Progenitor cell of endocrine pancreas (in vitro differentiated cells): ENCODE measurements at places on chromosomes 6 and 20. TPM values are rescaled to one million over a fixed set of nuclear protein-coding genes. Genes with fewer than 3 reads are reported as not detected.

- peaks cover 5% of the 10 kb centered on the region for H3K27me3 ChIP-seq
- H3K4me1 ChIP-seq, result peaks cover 3% of the 10 kb centered on the region
- no peaks in the 10 kb centered on the region for H3K36me3 ChIP-seq
- no peak for DNase-seq
Observed at GRCh38 chr6:42041481-42042053, 8.8 kb upstream of the TAF8 start.

DNA sequence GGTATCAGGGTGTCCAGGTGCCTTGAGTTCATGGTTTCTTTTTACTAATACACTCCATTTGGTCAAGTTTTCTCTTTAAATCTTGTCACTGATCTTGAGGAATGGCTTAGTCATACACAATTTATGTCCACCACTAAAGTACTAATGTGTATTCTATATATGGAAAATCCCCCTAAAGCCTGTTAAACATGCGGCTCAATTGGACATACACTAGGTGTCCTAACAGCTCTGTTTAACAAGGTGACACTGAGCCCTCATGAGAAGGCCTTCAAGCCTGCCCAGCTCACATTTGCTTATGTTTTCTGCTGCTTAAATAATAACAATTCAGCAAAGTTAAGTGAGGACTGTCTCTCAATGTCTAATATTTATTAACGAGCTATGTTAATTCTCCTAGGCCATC is 31.5 kb downstream of the PDE7B start:
- H3K36me3 ChIP-seq, result no peaks in the 10 kb centered on the region
- H3K4me1 ChIP-seq, result peaks cover 2% of the 10 kb centered on the region
- no peak for DNase-seq
- H3K27ac ChIP-seq, result no peak overlapping the region

- H3K27me3 ChIP-seq, result no peaks in the 10 kb centered on the region
- peaks cover 3% of the 10 kb centered on the region for H3K4me1 ChIP-seq
- H3K4me3 ChIP-seq, result no peak overlapping the region
- H3K36me3 ChIP-seq, result no peaks in the 10 kb centered on the region
- DNase-seq, result no peak
Observed at GRCh38 chr6:35573495-35574110, 60.9 kb upstream of the TULP1 start.

DNA sequence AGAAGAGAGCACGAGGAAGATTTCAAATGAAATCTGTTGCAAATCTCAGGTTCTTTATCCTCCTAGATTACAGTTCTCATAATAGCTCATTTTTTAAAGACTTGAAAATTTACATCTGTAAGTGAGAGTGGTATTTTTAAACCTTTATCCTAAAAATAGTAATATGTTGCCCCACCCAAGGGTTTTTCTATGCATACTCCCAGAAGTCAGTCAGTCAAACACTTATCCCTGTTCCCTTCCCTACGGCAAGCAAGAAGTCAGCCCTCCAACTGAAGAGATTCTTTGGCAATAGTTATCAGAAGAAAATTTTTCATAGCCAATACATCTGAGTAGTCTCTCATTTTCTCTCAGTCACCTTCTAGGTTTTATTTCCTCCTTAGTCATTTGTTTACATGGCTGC is 24.1 kb downstream of the ELOVL4 start:
- H3K36me3 ChIP-seq, result peaks cover 1% of the 10 kb centered on the region
- no peak overlapping the region for H3K27ac ChIP-seq
- no peaks in the 10 kb centered on the region for H3K27me3 ChIP-seq
- no peak for DNase-seq

DNA sequence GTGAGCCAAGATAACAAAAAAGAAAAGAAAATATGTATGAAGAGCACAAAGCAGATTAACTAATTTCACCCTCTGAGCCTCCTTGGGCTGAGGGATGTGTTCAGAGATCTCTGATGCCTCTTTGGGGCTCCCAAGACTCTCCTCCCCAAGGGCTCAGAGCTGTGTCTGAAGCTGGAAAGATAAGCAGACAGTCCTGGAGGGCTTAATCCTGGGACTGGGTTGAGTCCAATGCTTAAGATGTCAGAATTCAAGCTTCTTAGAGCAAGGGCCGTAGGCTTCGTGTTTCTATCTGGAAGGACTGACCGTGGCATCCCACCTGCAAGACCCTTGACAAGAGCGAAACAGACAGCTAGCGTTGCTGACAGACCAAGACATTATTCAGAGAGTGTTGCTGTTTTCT is 229.0 kb downstream of the ZMYND8 start:
- no peak for DNase-seq
- H3K4me1 ChIP-seq, result peaks cover 28% of the 10 kb centered on the region
- H3K27me3 ChIP-seq, result no peaks in the 10 kb centered on the region
- no peak overlapping the region for H3K4me3 ChIP-seq
- peak overlapping the region; percentile 78 for H3K27ac ChIP-seq

DNA sequence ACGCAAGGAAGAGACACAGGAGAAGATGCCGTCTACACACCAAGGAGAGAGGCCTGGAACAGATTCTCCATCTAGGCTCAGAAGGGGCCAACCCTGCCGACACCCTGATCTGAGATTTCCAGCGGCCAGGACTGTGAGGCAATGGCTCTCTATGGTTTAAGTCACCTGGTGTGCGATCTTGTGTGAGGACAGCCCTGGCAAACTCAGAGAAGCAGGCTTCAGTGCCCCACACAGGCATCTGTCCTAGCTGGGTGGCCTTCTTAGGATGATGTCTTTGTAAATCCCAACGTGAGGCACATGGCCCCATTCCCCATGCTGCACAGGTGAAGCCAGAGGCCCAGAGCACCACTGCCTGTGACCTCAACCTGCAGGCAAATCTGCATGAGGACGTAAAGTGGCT is 87.6 kb upstream of the FRMD1 start:
- no peak overlapping the region for H3K27ac ChIP-seq
- DNase-seq, result no peak
- H3K4me3 ChIP-seq, result no peak overlapping the region

- no peak overlapping the region for H3K4me3 ChIP-seq
- no peaks in the 10 kb centered on the region for H3K4me1 ChIP-seq
- no peaks in the 10 kb centered on the region for H3K36me3 ChIP-seq
- H3K27me3 ChIP-seq, result peaks cover 3% of the 10 kb centered on the region
- no peak for DNase-seq
- H3K27ac ChIP-seq, result no peak overlapping the region
Observed at GRCh38 chr20:4427940-4428586, 293.6 kb upstream of the PRND start.

GRCh38 chr20:54938707-54939106 is 463.3 kb downstream of the DOK5 start:
- no peak for DNase-seq
- H3K27ac ChIP-seq, result no peak overlapping the region
- no peak overlapping the region for H3K4me3 ChIP-seq
- H3K27me3 ChIP-seq, result peaks cover 3% of the 10 kb centered on the region
- H3K36me3 ChIP-seq, result no peaks in the 10 kb centered on the region

DNA sequence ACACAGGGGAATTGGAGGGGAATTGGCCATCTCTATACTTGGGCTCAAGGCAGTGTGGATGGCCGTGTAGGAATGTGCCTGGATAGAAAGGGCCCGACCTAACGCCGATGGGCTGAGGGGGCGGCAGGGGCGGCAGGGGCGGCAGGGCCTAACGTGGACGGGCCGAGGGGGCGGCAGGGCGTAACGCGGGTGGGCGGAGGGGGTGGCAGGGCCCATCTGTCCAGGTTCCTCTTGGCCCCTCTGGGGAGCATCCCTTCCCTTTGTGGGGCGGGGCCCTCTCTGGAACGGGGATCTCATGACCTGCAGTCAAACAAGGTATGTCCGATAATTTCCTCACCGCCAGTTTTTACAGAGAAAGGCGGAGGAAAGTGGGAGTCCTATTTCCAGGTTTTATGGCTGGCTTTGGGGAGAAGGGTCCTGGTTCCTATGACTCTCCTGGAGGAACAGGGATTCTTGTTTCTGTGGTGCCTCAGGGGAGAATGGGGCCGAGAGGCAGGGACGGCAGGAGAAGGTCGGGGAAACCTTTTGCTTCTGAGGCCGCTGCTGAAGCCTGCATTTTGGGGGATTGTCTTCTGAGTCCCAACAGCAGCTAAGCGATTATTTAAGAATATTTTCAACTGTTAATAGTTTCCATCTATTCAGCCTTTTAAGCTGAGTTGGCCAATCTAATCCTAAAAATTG is 100.8 kb upstream of the FRMD1 start:
- H3K27ac ChIP-seq, result no peak overlapping the region
- peaks cover 10% of the 10 kb centered on the region for H3K4me1 ChIP-seq
- H3K4me3 ChIP-seq, result no peak overlapping the region
- peaks cover 26% of the 10 kb centered on the region for H3K27me3 ChIP-seq
- DNase-seq, result no peak

DNA sequence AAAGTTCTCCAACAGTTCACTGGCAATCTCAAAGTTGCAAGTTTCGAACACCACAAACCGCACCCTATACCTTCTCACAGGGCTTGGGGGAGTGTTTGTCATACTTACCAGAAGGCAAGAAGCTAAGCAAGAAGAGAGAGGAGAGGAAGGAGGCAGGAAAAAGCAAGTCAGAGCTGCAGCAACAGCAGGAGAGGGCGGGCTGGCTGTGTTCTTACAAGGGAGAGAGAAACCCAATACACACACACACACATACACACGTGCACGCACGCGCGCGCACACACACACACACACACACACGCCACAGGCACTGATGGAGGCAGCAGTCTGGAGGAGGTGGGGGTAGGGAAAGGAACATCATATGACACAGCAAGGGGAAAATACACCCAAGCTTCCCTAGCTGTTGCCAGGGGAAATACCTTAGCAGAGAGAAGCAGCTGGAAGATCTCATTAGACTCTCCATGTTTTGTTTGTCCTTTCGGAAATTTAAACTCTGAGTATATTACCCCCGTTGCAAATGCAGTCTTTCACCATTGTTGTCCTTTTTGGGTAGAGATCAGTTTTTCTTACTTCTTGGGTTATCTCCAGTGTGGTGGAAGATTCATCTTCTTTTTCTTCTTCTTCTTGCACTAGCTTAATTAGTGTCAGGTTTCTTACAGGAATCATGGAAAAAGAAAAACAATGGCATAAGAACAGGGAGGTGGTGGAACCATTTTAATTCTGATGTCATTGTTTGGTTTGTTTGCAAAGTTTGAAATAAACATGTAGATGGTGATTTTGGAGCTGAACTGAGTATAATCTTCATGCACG is at the start of gene TXLNB:
TXLNB (minus strand) TSS at position 186 of the 807 bp plus-strand sequence. CDS start 3,099 bp downstream, outside the sequence.
- H3K4me1 ChIP-seq, result peaks cover 9% of the 10 kb centered on the region
- DNase-seq, result no peak
- H3K27ac ChIP-seq, result no peak within 1 kb of the TSS
- peaks cover 1% of the 10 kb centered on the region for H3K36me3 ChIP-seq
- no peak within 1 kb of the TSS for H3K4me3 ChIP-seq
- no peaks in the 10 kb centered on the region for H3K27me3 ChIP-seq

- no peak overlapping the region for H3K4me3 ChIP-seq
- H3K27ac ChIP-seq, result no peak overlapping the region
- no peaks in the 10 kb centered on the region for H3K27me3 ChIP-seq
- no peak for DNase-seq
Observed at GRCh38 chr20:11651138-11651537, 266.6 kb upstream of the BTBD3 start.

- H3K4me3 ChIP-seq, result no peak overlapping the region
- no peak for DNase-seq
- H3K27me3 ChIP-seq, result peaks cover 5% of the 10 kb centered on the region
- H3K4me1 ChIP-seq, result peaks cover 7% of the 10 kb centered on the region
- H3K27ac ChIP-seq, result no peak overlapping the region
Observed at GRCh38 chr20:41320976-41321375, 3.4 kb upstream of the ZHX3 start.

- peaks cover 5% of the 10 kb centered on the region for H3K36me3 ChIP-seq
- peak overlapping the region; percentile 18 for H3K27ac ChIP-seq
Observed at GRCh38 chr20:33791959-33792597, 19.1 kb upstream of the CHMP4B start.

GRCh38 chr6:162921510-162922040 is 193.8 kb downstream of the PACRG start:
- no peak overlapping the region for H3K4me3 ChIP-seq
- H3K36me3 ChIP-seq, result peaks cover 2% of the 10 kb centered on the region
- DNase-seq, result no peak
- no peaks in the 10 kb centered on the region for H3K27me3 ChIP-seq

DNA sequence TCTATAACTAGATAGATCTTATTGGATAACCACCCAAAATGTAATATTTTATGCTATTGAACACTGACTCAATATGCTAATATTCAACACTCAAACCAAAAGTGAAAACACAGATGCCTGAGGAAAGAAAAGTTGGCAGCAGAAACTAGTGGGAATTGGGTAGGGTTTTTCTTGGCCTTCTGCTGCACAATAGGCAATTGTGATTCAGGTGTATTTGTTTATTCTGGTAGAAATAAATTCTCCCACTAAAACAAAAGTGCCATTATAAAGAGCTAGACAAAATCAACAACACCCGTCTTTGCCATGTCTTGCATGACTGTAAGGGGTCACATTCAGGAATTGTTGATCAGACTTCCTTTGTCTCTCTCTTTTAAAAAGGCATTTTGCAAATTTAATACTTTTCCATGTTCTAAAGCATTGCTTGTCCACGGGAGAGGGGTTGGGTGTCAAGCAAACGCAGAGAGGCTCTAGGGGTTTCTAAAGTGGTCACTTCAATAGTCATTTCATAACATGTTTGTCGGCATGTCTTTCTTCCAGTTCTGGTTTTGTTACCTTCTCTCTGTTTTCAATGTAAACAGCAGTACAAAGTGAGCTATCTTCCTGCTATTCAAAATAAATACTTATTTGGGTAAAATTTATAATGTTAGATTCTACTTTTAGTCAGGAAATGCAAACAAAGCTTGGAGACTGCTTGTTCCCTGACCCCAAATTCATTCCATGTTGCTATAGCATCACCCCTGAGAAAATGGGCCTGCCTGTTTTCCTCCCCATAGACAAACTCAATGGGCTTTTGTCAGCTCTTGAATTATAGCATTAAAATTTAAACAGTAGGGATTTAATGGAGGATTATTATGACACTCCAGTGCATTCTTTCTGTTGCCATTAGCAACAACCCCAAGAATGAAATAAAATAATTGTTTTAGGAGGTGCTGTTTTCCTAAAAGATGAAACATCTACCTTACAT is 217.0 kb upstream of the CCN2 start:
- H3K4me1 ChIP-seq, result peaks cover 4% of the 10 kb centered on the region
- H3K27ac ChIP-seq, result no peak overlapping the region
- H3K27me3 ChIP-seq, result no peaks in the 10 kb centered on the region
- H3K36me3 ChIP-seq, result no peaks in the 10 kb centered on the region
- DNase-seq, result no peak
- no peak overlapping the region for H3K4me3 ChIP-seq

DNA sequence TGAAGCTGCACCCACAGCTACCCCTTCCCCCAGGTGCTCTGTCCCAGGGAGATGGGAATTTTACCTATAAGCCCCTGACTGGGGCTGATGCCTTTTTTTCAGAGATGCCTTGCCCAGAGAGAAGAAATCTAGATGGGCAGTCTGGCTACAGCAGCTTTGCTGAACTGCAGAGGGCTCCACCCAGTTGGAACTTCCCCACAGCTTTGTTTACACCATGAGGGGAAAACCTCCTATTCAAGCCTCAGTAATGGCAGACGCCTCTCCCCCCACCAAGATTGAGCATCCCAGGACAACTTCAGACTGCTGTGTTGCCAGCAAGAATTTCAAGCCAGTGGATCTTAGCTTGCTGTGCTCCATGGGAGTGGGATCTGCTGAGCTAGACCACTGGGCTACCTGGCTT is 122.6 kb upstream of the MOCS1 start:
- no peak overlapping the region for H3K4me3 ChIP-seq
- H3K27ac ChIP-seq, result no peak overlapping the region
- no peak for DNase-seq
- peaks cover 1% of the 10 kb centered on the region for H3K4me1 ChIP-seq
- H3K27me3 ChIP-seq, result no peaks in the 10 kb centered on the region

Gene SLC17A1
- total RNA-seq, result 0.49 TPM in 1 of 2 replicates, not detected in the other

Gene RIOK1
- 28.5 and 28.9 TPM in 2 replicates for total RNA-seq

Gene FGD2
- not detected in 2 replicates for total RNA-seq

Gene OPRM1
- not detected in 2 replicates for total RNA-seq

Gene NMBR
- 0.74 TPM in 1 of 2 replicates, not detected in the other for total RNA-seq

Gene PRSS35
- total RNA-seq, result 8.5 and 9.9 TPM in 2 replicates
